ENCODE measurements at places on chromosomes 12 and 14.

DNA sequence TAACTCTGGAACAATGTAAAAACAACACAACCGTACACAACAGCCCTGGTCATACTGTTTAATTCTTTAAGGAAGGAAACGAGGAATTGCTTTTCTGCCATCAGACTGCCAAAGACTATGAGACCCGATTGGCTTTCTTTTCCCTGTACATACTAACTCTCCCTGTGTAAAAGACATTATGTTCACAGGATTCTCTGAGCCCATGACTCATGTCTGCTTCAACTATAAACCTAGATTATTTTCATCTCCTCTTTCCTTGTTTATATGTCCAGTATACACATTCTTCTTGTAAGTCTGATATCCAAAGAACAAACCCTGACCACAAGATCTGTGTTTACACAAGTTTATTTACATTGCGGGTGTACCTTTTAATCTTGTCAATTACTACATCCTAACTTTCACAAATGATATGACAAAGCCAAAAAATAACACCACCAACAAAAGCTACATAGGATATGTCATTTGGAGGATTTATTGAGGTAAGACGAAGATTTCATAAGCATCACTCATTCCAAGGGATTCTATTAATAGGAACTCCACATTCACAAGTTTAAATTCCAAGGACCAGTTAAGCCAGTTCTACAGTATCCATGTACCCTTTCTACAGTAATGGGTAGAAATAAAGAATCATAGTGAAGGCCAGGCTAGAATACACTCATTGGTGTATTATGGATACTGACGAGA is 67.3 kb downstream of the STXBP6 start:
- DNase-seq = no peak

DNA sequence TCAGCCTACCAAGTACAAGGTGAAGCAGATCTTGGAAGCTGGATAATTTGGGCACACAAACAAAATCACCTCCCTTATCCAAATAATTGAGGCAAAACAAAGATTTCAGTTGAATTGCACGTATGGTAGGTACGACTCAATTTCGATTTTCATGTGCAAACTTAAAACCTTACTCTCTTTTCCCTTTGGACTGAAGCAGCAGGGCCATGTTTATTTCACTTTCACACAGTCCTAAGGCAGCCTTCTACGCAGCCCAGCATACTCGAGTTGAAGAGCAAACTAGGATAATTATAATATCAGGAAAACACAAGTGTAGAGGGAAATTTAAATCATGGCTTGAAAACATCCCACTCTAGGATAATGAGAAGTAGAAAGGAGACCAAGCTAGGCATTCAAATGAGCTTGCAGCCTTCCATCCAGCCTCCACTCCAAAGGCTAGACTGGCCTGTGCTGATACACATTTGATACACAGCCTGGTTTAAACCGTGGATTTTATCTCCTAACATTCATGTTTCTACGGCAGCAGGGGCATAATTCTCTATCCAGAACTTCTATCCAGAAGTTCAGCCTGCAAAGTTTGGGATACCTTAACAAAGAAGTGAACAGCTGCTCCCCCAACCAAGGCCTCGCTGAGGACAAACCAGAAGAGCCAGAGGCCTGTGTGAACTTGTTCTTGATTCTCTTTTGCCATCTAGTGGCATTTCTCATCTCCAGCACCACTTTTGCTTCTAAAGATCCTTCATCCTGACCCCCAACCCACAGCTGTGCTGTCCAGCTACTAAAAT is 2.4 kb upstream of the RNASE7 start:
- DNase-seq = no peak

DNA sequence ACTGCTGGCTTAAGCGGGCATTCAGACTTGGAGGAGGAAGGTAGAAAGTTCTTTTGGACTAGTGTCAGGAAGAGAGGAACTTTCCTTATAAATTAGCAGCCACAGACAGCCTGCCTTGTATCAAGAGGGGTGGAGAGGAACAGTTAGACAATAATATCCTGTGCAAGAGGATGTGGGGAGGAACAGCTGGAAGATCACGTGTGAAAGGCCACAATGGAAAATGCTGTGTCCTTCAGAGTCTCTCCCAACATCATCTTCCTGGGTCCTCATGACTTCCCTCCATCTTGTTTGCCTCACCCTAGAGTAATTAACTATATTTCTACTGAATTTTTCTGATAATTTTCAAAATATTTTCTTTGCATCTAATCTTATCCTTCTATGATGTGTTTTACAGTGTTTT is 117.4 kb downstream of the MGAT4C start:
- no peak for DNase-seq

DNA sequence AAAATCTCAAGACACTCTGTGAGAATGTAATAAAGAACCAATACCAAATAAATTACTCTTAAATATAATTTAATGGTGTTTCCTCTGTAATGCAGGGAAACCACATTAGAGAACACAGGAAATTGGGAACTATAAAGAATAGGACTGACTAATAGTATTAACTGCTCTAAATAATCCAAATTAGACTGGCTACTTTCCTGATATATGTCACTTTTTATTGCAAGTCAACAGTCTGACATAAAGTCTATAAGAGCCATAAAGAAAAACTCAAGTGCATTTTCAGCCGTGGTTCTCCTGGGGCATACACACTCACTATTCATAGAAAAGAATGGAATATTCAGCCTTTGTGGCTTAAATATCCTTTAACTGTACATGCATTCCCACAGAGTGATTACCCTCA is 124.8 kb upstream of the OVCH1 start:
- DNase-seq = no peak

DNA sequence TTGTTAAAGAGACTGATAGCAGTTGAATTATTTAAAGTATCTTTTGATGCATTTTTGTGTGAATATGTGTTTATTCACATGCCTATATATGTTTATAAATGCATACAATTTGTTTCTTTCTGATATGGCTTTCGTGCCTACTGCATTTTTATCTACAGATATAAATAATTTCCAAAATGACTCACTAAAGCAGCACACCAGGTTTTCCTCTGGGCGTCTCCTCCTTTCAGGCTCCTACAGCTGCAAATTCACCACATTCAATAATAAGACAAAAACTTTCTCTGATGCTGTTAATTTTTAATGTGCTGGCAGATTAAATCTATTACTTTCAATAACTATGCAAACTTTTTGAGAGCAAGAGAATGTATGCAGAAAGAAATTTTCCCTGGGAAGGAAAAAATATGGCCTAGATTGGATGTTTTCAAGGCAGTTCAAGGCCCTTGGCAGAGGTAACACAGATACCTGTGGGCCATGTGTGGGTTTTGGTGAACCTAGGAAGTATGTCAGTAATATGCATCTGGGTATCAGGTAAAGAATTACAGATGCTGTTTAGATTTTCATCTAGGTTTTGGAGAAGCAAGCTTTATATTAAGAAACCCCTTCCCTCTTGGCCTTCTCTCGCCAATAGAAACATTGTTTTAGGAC is 381.8 kb downstream of the EGLN3 start:
- DNase-seq = no peak

GRCh38 chr14:63179383-63179782 is 24.9 kb upstream of the RHOJ start:
- DNase-seq = no peak
